ENCODE measurements at places on chromosomes 1 and 21.

DNA sequence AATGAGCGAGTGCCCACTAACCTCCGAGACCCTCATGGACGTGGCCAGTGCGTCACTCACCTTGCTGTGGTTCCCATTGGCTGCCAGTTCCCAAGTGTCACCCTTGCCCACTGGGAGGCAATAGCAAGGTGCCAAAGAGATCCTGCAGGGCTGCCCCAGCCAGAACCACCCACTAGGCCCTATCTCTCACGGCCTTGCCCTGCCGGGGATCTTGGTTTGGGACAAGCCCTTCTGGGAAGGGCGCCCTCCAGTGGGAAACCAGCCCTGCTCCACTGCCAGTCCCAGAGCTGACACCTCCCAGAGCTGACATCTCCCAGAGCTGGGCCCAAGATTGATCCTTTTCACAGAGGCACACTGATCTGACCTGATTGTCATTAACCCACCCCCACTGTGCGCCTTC is 2.1 kb upstream of the SELENON start:
- no peak for DNase-seq

- DNase-seq: no peak
These were observed 10.5 kb downstream of the ENO1 start for GRCh38 chr1:8867878-8868567.

DNA sequence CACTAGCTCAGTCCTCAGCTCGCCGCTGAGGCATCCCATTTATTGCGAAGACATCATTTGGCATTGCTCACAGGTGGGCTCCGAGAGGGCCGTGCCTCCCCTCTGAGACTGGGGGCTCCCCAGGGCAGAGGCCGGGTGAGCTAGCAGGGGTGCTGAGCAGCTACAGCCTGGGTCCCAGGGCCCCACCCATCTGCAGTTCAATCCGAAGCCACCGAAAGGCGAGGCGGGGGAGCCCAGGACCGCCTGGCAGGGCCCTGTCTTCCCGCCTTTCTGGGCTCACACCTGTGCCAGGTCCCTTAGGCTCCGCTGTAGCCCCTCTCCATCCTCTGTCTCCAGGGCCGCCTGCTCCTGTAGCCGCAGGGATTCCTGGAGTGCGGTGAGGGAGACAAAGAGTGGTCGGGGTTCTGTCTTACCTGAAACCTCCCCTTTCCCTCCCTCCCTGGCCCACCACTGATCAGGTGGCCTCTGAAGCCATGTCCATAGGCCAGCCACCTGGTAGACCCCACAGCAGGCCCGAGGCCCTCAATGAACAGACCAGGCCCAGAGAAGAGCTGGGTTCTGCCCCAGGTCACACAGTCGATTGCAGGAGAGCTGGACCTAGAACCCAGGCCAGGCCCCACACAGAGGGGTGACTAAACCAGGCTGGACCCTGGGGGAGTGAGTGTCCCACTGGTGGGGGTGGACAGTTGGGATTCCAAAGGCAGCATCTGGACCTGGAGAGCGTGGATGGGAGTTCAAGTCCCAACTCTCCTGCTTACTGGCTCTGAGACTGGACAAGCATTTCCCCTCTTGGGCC is 18.1 kb upstream of the NBPF1 start:
- DNase-seq: no peak

DNA sequence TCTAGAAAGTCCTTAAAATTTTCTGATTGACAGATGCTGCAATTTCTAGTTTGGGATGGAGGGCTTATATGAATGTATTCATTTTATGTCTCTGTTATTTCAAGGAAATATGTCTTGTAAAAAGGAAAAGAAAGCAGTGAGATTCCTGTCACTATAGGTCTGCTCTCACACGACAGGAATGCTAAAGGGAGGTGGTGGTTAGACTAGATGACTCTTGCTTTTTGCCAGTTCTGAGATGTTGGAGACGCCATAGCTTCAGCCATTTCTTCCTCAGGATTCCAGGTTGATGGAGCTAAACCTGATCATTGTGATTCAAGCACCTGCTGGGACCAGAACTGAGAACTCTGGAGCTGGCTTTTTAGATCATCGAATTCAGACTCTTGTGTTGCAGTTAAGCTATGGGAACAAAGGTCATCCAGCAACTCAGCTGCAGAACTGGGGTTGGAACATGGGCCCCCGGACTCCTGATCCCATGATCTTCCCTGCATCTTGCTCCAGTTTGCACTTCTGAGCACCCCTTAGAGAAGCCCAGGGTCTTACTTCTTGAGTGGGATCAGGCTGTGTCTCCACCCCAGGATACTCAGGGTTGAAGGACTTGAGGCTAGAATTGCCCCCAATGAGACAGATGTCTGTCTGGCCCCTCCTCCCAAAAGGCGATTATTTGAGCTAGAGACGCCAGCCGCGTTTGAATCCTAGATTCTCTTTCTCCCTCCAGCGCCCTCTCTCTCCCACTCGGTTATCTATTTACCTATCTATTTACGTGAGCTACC is 46.7 kb upstream of the FOXO6 start:
- no peak for DNase-seq

DNA sequence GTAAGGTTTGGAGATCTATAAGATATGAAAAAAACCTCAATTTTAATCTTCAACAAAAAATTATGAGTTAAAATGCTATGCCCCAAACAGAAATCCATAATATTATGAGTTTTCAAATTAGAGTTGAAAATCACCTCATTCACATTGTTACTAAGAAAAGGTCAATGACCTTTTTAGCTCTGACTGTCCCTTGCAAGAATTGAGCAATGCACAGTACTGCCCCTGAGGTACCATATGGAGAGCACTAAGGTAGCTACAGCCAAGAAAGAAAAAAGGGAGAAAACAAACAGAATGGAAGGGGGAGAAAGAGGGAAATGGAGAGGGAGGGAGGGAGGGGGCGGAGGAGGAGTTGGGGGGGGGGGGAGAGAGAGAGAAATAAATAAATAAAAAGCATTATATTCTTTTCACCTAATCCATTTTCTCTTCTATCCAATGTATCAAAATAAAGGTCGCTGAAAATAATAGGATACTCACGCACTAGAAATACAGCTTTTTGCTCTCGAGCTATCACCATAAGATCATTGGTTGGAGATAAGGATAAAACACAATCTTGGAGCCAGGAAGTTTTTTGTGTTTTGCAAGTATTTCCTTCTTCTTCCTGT is 58.8 kb downstream of the RAB3GAP2 start:
- no peak for DNase-seq

- DNase-seq: peak; percentile 31
These were observed 31.3 kb downstream of the NCMAP start for GRCh38 chr1:24586970-24587820.

GRCh38 chr1:27400082-27400962 is 7.9 kb downstream of the GPR3 start:
- no peak for DNase-seq

DNA sequence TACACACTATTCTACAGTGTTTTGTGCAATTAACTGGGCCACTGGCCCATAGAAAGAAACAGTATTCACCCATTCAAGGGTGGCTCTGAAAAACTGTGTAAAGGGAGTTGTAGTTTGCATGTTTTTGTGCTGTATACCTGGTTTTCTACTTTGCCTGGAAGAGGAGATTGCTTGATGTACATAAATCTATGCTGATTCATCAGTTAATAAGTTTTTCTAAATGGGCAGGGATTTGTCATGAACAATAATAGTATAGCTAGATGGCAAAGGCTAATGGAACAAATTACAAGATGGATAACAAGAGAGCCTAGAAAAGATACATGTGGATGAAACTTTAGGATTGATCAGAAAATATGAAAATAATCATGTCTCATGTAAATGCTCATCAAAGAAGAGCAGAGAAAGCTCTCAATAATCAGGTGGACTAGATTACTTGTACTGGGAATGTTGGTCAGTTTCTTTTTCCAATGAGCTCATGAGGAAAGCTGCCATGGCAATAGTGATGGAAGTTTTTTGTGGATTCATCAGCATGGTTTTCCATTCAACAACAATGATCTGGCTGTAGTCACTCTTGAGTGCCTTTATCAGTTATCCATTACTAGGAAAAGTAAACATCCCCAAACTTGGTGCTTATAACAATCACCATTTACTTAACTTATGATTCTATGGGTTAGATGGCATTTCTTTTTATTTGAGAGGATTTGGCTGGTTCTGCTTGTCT is 602.8 kb downstream of the BRINP3 start:
- DNase-seq: no peak

GRCh38 chr1:151846062-151846568 is 6.5 kb upstream of the C2CD4D start:
- no peak for DNase-seq

DNA sequence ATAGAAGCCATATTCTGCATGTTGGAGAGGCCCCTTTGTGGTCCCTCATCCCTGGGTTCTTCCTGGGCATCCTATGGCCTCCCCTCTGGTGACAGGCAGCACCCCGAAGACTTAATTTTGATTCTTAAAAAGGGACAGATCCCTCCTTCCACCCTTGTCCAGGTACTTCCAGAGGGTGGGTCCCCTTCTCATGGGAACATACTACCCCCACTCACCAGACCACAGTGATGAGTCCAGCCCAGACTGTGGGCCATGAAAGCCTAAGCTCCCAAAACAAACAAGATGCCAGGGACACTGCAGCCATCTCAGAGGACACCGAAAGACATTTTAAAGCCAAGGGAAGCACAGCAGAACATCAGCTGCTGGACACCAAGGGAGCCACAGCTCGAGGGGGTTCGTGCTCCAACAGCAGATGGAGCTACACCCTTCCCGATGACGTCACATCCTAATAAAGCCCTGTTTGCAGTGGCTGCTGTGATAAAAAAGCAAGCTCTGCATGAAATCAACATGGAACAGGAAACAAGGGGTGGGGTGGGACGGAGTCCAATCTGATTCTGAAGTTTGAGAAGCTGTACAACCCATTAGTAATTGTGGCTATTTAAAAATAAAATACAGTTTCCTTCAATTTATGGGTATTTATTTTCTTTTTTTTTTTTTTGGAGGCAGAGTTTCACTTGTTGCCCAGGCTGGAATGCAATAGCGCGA is 32.4 kb downstream of the GNB1 start:
- DNase-seq: no peak

DNA sequence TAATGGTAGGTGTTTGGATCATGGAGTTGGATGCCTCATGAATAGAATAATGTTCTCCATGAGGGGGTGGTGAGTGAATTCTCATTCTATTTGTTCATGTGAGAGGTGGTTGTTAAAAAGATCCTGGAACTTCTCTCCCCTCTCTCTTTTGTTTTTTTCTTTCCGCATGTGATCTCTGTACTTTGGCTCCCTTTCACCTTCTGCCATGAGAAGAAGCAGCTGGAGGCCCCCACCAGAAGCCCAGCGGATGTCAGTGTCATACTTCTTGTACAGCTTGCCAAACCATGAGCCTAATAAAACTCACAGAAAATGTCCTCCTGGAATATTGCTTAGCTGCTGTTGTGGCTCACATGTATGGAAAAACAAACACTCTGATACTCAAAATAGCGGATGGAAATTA is 1212.3 kb upstream of the NCAM2 start:
- DNase-seq: no peak

DNA sequence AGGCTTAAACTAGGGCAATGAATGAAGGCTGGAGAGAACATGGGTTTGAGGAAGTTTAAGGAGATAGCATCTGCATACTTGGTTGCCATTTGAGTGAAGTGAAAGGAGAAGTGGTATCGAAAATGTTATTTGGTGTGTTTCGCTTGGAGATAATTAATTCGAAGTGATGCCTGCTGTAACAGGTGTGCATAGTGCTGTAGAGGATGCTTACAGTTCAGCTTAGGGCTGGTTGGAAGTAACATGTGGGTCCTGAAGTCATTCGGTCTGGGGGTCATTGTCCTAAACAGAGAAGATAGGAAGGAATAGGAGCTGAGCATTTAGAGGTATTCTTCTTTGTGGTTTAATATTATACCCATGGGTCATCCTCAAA is 301 bp upstream of the NUDT17 start:
- no peak for DNase-seq

GRCh38 chr21:43937891-43938309 is 72.9 kb downstream of the AGPAT3 start:
- DNase-seq: no peak

DNA sequence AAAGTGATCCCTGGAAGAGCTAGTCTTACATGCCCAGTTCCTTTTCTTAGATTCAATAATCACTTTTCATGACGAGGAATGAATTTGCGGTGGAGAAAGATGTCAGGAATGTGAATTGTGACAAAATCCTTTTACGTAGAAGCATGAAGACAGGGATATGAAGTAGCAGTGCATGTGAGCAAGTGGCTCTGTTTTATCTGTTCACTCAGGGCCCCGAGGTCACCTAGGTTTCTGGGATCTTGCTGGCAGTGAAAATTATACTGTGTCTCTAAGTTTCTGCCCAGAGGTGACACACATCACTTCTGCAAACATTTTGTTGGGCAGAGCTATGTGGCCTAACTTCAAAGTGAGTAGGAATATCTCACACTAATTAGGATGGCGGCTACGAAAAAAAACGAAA is 79.3 kb downstream of the USP25 start:
- DNase-seq: no peak

DNA sequence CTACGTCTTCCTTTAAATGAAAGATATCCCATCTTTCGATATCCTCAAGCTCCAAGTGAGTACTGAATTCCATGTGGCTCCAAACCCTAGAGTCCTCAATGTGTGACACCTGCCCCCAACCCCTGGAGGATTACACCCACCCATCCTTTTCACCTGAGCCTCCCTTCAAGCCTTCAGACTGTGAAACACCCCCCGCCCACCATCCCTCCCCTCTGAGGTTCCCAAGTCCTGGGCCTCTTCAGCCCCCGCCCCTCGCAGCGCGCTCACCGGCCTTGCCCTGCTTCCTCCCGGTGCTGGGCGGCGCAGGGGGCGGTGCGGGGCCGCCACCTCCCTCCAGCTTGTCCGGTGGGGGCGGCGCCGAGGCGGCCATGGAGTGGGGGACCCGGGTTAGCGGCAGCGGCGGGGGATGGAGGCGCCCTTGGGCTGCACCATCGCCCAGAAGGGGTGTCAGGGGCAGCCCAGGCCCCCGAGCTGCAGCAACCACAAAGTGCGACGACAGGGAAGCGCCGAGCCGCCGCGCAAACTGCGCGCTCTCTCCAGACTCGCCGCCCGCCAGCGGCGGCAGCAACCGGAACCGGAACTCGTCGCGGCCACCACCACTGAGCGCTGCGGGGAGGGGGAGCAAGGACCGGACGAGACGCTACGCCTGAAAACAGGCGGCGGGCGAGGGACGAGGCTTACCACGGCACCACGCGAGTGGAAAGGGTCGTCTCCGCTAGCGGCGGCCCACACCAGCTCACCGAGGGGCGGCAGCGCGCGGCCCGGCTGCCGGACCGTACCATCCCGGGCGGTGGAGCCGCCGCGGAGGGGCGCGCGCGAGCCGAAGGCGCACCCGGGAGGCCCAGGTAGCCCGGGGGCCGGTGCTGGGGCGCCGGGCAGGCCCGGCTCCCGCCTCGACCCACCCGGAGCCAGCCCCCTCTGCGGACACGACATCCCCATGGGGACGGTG is at the start of gene PYGO2:
Gene PYGO2 (minus strand): TSS at position 576 of the 949 bp plus-strand sequence. CDS start 206 bp downstream, at position 370.
- DNase-seq: peak; percentile 51

Data from activated CD8-positive, alpha-beta memory T cell treated with anti-CD3 and anti-CD28 coated beads for 1 hour (primary cell).